ENCODE measurements at places on chromosomes 5 and 9. TPM values are rescaled to one million over a fixed set of nuclear protein-coding genes. Genes with fewer than 3 reads are reported as not detected.

DNA sequence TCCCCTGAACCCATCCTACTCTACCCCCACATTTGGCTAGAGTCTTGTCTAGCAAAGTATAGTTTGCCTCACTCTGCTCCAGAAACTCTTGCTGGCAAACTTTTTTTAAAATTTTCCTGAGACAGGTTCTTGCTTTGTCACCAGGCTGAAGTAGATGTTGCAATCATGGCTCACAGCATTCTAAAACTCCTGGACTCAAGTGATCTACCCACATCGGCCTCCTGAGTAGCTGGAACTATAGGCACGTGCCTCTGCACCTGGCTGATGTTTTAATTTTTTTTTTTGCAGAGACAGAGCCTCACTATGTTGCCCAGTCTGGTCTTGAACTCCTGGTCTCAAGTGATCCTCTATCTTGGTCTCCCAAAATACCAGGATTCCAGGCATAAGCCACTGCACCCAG, 175.8 kb upstream of the FBXL17 start:
- DNase-seq = no peak

DNA sequence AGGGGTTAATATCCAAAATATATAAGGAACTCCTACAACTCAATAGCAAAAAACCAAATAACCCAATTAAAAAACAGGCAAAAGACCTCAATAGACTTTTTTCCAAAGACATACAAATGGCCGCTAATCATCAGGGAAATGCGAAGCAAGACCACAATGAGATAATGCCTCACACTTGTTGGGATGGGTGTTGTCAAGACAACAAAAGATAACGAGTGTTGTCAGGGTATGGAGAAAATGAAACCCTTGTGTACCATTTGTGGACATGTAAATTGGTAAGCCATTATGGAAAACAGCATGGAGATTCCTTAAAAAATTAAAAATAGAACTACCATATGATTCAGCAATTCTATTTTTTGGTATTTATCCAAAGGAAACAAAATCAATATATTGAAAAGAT, 620.2 kb downstream of the ACTL7B start:
- DNase-seq = no peak

GRCh38 chr9:385818-386398, 171.2 kb downstream of the DOCK8 start:
- no peak for DNase-seq

DNA sequence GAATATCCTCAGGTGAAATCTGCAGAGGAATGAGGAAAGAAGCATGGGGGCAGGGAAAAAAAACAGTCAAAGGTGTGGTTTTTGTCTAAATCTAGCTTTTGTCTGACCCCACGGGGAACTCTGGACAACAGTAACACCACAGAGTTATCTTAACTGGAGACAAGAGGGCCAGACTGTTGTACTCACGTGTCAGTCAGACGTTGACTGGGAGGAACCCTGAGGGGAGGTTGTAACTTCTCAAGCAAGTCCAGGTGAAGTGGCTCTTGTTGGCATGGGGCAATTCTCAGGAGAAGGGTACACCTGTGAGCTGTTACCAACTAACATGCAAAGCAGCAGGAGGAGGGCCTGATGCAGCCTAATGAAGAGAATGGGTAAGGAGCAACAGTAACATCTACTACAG, 44.1 kb upstream of the SHISAL2B start:
- DNase-seq = no peak

GRCh38 chr5:57094753-57095683, 78.8 kb upstream of the GPBP1 start:
- no peak for DNase-seq

PCDHGA3 gene
- 0.15 TPM for total RNA-seq

CCL27 gene
- not detected for total RNA-seq
